Mucosa of descending colon (tissue), 3 donors: ENCODE measurements at places on chromosomes 16 and 17. TPM values are rescaled to one million over a fixed set of nuclear protein-coding genes. Genes with fewer than 3 reads are reported as not detected.

DNA sequence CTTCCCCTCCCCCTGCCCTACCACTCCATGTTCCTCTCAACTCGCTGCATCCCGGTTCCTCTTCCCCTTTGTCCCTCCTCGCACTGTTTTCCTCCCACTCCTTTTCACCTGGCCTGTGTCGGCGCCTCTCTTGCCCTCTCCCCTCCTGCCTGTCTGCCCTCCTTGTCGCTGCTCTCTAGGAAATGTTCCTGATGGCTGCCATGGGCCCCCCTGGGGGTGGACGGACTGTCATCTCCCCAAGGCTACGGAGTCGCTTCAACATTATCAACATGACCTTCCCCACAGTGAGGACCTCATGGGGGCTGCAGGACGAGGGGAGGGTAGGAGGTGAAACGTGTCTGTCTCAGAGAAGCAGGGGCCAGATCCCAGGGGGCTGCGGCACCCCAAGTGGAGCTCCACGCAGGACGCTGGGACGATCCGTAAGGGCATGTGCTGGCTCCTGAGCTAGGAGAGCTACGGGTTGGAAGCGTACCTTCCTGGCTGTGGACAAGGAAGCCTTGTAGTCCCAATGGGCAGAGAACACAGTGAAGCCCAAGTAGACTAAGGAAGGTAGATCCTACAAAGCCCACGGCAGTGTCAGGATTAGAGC lies 39.8 kb upstream of the KDM6B start:
- no peak for DNase-seq

DNA sequence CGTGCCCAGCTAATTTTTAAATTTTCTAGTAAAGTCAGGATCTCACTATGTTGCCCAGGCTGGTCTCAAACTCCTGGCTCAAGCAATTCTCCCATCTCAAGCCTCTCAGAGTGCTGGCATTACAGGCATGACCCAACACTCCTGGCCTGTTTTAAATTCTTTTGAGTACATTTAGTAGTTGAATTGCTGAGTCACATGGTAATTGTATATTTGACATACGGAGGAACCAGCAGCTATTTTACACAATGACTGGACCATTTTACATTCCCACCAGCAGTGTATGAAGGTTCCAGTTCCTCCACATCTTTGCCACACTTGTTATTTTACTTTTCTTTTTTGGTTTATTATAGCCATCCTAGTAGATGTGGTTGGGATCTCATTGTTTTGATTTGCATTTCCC lies 43.6 kb downstream of the RHOT1 start:
- no peak for DNase-seq

GRCh38 chr17:63181856-63182255 lies 215.8 kb downstream of the TANC2 start:
- no peak for DNase-seq

Gene ADAD2
- total RNA-seq = 0.14 TPM

Gene KRT20
- total RNA-seq = 1,810 TPM

- DNase-seq = no peak
Observed at GRCh38 chr17:14202388-14203166, 34.1 kb downstream of the CDRT15 start.

DNA sequence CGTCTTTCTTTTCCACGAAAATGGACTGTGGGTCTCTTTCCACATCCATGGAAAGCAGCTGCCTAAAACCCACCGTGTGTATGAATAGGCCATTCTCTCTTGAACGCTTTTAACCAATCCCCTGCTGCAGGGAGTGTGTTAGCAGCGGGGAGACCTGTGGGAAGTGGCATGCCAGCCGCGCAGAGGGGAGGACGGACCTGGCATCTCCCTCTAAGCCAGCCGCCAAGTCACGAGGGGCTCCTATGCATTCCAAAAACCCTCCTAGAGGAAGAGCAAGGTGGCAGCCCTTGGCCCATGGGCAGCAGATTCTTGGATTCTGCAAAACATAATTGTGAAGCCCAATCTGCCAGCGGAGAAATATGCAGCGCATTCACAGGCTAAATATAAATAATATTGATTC lies 15.4 kb downstream of the RBFOX3 start:
- DNase-seq = no peak

Gene SYT17
- total RNA-seq = 13.3 TPM

GRCh38 chr16:73031155-73031866 lies 16.6 kb downstream of the ZFHX3 start:
- no peak for DNase-seq

GRCh38 chr16:12781777-12782176 lies 21.9 kb downstream of the CPPED1 start:
- DNase-seq = no peak
